ENCODE measurements at places on chromosomes 12 and 14. TPM values are rescaled to one million over a fixed set of nuclear protein-coding genes. Genes with fewer than 3 reads are reported as not detected.

- no peak overlapping the region for H3K4me3 ChIP-seq
- H3K27me3 ChIP-seq = no peaks in the 10 kb centered on the region
- no peaks in the 10 kb centered on the region for H3K4me1 ChIP-seq
- no peak overlapping the region for H3K27ac ChIP-seq
Observed at GRCh38 chr12:5204271-5204670, 160.6 kb downstream of the KCNA5 start.

GRCh38 chr14:64673748-64674147 is 30.5 kb upstream of the PLEKHG3 start:
- H3K4me1 ChIP-seq = no peaks in the 10 kb centered on the region
- H3K4me3 ChIP-seq = no peak overlapping the region
- peak overlapping the region; percentile 30 for H3K27ac ChIP-seq
- H3K27me3 ChIP-seq = no peaks in the 10 kb centered on the region
- no peaks in the 10 kb centered on the region for H3K36me3 ChIP-seq

DNA sequence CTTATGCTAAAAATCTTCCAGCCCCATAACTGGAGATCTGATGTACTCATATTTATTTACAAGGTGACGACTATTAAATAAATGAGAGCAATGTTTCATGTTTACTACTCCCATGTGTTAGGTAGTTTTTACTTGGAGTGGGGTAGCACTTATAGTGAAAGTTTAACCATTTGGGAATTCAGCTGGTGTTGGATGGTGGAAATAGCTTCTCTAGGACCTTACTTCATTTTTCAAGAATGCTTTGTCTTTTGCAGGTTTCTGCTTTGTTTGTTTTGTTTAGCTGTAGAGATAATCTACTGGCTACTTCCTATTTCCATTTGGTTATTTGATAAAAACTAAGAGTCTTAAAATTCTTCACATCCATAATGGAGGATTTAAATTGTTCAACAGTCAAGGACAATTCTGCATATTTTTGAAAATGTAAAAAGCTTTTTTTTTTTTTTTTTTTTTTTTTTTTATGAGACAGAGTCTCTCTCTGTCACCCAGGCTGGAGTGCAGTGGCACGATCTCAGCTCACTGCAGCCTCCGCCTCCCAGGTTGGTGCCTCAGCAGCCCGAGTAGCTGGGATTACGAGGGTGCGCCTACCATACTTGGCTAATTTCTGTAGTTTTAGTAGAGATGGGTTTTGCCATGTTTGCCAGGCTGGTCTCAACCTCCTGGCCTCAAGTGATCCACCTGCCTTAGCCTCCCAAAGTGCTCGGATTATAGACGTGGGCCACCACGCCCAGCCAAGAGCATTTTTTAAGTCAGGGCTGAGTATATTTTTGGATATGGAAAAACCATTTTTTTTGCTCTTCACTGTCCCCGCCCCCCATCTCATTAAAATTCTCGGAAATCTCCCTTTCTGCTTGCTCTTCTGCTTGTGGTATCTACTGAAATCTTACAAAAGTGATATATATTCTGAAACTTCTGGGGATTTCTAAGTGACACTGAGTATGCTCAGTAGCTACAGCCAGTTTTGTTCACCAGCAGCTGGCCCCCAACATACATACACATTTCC is 1.4 kb upstream of the ABCD2 start:
- no peak for DNase-seq
- peaks cover 5% of the 10 kb centered on the region for H3K4me1 ChIP-seq
- H3K27ac ChIP-seq = peak overlapping the region; percentile 36
- no peaks in the 10 kb centered on the region for H3K36me3 ChIP-seq
- peak overlapping the region; percentile 68 for H3K4me3 ChIP-seq

ZNF891 gene
- 1.1 TPM for total RNA-seq

CMA1 gene
- not detected for total RNA-seq

KRT73 gene
- total RNA-seq = not detected

GRCh38 chr14:59334253-59334652 is 130.9 kb downstream of the GPR135 start:
- peaks cover 2% of the 10 kb centered on the region for H3K36me3 ChIP-seq
- DNase-seq = no peak
- peak overlapping the region; percentile 18 for H3K27ac ChIP-seq
- peaks cover 42% of the 10 kb centered on the region for H3K4me1 ChIP-seq
- no peaks in the 10 kb centered on the region for H3K27me3 ChIP-seq

OR4K15 gene
- total RNA-seq = not detected

Measured in psoas muscle (tissue), 8 donors.